ENCODE measurements at places on chromosomes 4 and X.

DNA sequence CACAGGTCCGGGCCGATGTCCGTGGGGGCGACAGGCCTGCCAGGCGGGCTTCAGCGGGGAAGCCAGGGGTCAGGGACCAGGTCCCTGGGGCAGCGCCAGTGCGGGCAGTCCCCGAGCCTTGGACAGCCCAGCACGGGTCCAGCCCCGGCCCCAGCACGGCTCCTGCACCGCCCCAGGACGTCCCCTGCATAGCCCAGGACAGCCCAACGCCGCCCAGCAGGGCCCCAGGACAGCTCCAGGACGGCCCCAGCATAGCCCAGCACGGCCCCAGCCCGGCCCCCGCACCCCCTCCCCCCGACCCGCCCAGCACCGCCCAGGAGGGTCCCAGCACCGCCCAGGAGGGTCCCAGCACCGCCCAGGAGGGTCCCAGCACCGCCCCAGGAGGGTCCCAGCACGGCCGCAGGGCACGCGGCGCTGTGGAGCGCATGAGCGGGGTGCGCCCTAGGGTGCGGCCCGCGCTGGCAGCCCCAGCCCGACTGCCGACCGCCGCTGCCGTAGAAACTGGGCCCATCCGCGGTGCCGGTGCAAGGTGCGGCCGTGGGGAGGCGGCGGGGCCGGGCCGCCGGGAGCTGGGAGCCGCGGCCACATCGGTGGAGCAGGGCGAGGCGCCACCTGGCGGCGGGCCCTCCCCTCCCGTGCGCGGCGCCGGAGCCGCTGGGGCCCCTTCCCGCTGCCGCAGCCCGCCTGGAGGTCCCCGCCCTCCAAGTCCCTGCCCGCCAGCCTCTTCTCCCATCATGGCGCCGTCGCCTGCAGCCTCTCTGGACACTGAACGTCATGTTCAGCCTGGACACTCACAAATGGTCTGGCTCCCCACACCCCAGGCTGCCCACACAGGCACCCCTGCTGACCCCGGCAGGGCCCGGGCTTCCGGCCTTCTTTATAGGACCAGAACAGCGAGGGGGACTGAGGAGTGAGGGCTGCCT is 106.8 kb upstream of the NKX1-1 start:
- DNase-seq: no peak

DNA sequence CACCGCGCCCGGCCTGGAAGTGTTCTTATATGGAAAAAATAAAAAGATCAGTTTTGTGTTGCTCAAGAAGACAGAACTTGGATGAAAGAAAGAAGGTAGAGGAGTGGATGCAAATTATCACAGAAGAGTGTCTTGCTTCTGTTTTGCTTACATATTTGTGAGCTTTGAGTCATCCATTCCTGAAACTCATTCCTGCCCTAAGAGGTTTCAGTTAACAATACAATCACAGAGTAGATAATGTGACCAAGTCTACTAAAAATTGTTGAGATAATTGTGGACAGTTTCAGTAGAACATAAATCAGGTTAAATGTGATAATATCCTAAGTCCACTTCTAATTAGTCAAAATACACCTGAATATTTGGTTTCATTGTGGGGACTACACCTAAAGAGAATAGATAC is 26.4 kb upstream of the LRCH2 start:
- no peak for DNase-seq

GRCh38 chr4:150656891-150657290 is 74.9 kb downstream of the MAB21L2 start:
- DNase-seq: no peak

GRCh38 chr4:100949350-100949935 is 397.9 kb downstream of the PPP3CA start:
- DNase-seq: no peak

DNA sequence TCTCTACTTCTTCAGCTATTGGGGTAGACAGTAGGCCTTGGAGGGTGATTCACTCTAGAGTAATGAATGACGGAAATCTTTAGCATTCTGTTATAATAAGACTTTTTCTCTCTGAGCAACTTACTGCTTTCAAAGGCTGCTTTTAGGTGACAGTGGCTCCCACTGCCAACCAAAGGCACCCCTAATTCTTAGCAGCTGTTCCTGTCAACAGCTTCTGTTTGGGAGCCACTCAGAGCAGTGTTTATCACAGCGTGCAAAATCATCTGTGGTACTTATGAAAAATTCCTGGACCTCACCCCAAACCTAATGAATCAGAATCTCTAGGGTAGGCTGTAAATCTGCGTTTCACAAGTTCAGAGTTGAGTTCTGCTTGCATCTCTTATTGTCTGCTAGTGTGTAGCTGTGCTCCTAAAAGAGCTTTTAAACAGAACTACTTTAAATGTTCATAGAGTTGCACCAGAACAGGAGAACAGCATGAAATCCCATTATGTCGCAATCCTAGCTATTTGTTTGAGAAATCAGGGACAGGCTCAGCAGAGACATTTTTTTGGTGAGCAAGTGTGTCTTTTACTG is 52.8 kb upstream of the POU4F2 start:
- DNase-seq: no peak
